HFF-Myc (cell line): ENCODE measurements at places on chromosomes 16 and 17.

GRCh38 chr17:49557312-49558024 is 18.2 kb upstream of the NXPH3 start:
- DNase-seq = no peak

DNA sequence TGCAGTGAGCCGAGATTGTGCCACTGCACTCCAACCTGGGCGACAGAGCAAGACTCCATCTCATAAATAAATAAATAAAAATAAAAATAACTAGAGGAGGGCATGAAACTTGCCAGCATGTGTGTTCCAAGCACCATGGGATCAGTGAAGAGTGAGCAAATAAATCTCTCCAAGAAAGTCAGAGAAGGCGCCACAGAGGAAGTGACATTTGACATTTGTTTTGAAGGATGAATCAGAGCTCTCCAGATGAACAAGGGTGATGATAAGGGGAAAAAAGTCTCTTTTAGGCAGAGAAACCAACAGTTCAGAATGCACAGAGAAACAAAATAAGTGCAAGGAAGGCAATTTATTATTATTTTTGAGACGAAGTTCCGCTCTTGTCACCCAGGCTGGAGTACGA is 50.3 kb downstream of the IST1 start:
- DNase-seq = no peak

- DNase-seq = peak; percentile 67
These were observed 1.5 kb downstream of the TNFRSF12A start for GRCh38 chr16:3021449-3022207.

GRCh38 chr17:48905987-48906515 is 2.2 kb upstream of the UBE2Z start:
- DNase-seq = no peak

DNA sequence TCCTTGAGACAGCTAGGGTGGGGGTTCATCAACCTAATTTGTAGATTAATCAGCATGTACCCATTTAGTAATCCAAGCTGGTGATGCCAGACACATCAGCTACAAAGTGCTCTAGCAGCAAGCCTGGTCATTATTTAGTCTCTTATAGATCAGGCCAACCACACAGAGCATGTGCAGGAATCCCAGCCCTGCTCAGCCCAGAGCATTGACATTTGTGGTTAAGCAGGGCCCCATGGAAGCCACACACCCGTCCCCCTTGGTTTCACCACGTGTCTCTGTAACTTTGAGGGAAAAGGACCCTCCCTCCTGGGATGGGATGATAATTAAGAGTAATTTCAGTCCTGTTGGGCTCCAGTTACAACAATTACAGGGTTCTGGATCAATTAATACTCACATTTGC is 268.8 kb upstream of the RPL38 start:
- DNase-seq = no peak

DNA sequence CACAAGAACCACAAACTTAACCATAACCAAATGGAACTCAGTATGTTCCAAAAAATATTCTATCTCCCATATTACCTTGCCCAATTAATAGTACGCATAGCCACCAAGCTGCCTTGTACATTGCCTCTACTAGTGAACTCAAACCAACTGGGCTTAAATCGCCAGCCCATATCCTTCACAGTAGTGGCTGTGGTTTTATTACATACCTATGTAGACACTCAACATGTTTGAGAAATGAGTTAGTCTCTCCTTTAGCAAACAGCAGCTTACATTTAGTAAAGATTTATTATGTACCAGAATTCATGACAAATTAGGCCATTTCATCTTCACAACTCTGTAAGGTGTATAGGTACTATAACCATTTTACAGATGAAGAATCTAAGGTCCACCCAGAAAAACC is 41.4 kb downstream of the GRB2 start:
- peak; percentile 20 for DNase-seq

GRCh38 chr17:28897769-28898526 is 415 bp upstream of the FLOT2 start:
- DNase-seq = no peak

DNA sequence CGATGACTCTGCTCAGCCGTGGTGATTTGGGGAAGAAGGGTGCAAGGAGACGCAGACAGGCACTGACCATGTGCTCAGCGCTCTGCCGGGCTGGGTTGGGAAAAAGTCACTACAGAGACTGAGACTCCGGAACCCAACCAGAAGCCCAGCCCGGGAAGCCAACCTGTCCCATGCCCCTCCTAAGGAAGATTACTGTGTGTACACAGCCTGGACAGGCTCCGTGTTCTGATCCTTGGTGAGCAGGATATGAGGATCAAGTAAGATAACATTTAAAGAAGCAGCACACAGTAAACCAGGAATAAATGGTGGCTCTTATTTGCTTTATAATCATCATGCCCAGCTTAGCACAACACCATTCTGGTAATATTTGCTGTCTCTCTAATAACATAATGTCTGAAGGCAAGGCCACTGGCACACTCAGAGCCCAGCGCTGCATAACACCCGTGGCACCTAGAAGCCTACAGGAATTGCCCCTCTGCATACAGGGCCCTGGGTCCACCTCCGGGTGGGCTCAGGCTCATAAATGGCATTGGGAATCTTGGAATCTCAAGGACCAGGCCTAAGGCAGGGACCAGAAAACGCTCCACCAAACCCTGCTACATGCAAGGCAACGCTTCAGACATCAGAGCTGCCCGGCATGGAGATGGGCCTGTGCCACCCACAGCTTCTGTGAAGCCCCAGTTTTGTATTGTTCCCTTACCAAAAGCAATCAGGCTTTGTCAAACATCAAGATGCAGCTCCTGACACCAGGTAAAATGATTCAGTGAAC is 113.5 kb downstream of the DYNLRB2 start:
- DNase-seq = no peak

GRCh38 chr16:85699628-85700027 is 10.9 kb upstream of the GINS2 start:
- no peak for DNase-seq

GRCh38 chr16:58755989-58756649 is 22.0 kb upstream of the GOT2 start:
- no peak for DNase-seq
